ENCODE measurements at places on chromosomes 2 and 18. TPM values are rescaled to one million over a fixed set of nuclear protein-coding genes. Genes with fewer than 3 reads are reported as not detected.

The HRH4 gene
- total RNA-seq = not detected

The KATNAL2 gene
- 2.0 TPM for total RNA-seq

The KRTCAP3 gene
- total RNA-seq = not detected

- no peak for DNase-seq
Observed at GRCh38 chr2:85735691-85736090, 18.1 kb upstream of the ATOH8 start.

DNA sequence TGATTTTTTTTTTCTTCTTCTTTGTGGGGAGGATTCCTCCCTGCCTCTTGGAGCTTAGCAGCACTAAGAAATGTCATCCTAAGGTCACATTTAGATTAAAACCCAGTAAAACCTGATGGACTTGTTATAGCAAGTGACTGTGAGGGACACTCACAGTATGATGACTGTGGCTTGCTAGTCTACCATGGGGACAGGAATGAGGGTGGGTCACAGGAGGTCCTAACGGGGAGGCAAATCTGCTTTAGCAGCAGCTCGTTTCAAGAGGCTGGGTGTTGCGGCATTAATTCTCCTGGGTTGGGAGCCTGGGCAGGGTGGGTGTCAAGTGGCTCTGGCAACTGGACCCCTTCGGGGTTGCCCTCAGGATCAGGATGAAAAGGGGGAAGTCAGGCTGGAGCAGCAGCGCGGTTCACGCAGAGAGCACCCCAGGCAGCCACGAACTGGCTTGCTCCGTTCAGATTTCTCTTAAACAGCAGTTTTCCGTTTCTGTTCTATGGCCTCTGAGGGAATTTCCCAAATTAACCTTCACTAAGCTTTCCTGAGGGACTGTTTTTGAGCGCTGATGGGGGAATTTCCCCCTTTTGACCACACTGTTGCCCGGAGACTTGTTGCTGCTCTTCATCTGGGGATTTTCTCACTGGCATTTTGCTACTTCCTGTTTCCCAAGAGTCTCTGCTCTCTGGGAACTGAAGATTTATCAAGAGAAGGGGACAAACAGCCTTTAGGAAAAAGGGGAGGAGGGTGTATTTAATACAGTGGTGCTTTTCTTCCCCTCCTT, 59.8 kb upstream of the PELI1 start:
- DNase-seq = peak; percentile 41

DNA sequence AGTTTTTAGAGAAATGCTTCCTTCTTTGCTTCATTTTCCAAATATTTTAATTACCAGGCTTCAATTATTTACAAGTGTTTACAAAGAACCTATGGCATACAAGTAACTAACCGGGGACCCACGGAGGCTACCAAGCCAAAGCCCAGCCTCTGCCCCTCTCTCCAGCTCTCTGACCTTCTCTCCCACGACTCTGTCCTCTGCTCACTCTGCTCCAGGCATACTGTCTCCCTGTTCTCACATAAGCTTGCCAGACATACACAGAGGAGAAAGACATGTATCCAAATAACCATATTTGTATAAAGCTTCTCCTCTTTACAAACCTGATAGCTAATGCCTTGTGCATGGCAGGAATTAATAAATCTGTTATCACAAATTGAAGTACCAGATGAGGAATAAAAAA, 141.3 kb downstream of the ZNF521 start:
- DNase-seq = no peak

DNA sequence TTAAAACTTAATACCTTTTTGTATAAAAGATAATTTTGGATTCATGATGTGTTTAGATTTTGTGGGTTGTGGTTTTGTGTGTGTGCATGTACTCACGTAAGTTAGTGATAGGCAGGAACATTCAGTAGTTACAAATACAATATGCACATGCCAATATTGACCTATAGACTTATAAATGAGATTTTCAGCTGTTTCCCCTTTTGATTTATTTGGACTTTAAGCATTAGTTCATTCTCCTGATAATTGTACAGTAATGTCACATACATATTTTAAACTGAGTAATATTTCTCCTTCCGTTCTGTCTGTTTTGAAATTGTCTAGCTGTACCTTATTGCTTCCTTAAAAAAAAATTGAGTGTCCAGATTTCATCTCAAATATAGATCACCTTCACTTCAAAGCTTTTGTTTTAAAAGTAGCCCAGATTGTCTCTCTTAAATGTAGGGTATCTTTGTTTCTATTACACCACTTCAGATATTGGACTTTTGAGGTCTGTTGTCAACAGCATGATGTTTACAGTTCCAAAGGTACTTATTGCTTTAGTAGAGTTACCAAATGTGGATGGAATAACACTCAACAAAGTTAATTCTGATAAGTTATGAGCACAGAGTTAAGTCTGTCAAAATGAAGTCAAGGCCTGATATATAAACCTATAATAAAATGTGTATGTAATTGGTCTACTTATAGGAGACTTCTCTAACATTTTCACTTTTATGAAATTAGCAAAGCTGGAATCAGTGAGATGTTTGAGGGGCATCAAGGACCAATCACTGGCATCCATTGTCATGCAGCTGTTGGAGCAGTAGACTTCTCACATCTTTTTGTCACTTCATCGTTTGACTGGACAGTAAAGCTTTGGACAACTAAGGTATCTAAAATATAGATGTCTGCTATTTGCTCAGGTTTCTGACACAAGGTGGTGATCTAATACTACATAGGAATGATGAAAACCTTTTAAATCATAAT, 42.0 kb downstream of the DYNC1I2 start:
- no peak for DNase-seq

DNA sequence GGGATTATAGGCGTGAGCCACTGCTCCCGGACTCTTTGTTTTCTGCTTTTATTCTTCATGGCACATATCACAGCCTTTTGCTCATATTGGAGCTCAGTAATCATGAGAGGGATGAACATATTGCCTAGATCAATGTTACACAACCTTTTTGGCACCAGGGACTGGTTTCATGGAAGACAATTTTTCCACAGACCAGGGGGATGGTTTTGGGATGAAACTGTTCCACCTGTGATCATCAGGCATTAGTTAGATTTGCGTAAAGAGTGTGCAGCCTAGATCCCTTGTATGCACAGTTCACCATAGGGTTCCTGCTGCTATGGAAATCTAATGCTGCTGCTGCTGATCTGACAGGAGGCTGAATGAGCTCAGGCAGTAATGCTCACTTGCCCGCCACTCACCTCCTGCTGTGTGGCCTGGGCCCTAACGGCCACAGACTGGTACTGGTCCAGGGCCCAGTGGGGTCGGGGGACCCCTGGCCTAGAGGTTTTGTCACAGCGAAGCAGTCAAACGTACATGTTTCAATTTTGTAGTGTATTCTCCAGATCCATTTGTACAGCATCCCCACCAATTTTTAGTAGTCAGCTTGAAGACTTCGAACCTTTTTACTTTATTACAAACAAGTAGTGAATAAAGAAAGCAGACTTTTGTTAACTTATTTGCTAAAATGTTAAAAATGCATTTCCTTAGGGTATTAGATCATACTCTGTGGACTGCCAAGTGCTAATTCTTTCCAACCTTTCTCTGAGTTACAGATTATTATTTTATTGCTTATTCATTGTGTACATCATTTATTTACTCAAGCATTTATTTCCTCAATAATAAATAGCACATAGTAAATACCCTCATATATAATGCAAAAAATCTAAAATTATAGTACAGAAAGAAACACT, 6.2 kb downstream of the DAW1 start:
- no peak for DNase-seq

DNA sequence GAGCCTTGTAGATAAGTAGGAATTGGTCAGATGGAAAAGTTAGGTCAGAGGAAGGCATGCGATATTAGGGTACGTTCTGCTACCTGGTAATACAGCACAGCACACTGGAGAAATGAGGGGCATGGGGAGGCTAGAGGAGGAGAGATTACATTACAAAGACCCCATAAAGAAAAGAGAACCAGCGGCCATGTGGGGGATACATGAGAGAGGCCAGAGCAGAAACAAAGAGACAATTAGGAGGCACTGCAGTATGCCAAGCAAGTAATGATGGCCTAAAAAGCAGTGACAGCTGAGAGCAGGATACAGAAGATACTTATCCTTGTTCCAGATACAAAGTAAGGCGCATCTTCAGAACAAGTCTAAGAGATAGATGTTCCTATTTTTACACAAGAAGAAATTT, 40.0 kb downstream of the TXNL1 start:
- DNase-seq = no peak

- DNase-seq = no peak
Observed at GRCh38 chr2:132589111-132589830, 80.7 kb downstream of the LYPD1 start.
